ENCODE measurements at places on chromosomes 1 and 21. TPM values are rescaled to one million over a fixed set of nuclear protein-coding genes. Genes with fewer than 3 reads are reported as not detected.

DNA sequence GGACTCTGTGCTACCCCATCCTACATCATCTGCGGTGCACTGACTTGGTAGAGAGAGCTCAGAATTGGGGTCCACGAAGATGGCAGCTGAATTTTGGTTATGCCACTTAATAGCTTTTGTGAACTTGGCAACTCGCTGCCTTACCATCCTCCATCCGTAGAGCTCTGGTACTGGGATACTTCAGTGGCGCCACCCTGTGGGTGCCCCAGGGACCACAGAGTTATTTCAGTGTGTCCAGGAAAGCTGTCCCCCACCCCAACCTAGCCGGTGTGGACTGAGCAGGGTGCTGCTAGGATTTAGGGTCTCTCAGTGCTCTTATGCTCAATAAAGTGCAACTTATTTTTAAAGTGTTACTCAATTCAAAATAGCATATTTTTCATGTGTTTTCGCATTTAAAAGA is 9.0 kb upstream of the USF1 start:
- DNase-seq, result no peak

- DNase-seq, result no peak
Measured at GRCh38 chr21:33622253-33622652, 19.3 kb downstream of the CRYZL1 start.

DNA sequence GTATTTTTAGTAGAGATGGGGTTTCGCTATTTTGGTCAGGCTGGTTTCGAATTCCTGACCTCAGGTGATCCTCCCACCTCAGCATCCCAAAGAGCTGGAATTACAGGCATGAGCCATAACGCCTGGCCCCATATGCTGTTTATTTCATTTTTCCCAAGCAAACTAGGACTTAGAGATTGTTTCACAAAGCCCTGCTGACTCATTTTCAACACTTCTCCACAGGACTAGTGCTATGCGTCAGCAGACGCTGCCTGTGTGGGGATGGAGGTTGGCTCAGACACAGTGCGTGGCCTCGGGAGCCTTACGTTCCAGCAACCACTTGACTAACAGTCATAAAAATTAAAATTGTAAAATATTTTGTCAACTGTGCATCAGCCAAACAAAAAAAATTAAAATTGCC is 22.7 kb downstream of the PKNOX1 start:
- no peak for DNase-seq

- no peak for DNase-seq
Measured at GRCh38 chr1:81682490-81682889, 118.2 kb upstream of the ADGRL2 start.

DNA sequence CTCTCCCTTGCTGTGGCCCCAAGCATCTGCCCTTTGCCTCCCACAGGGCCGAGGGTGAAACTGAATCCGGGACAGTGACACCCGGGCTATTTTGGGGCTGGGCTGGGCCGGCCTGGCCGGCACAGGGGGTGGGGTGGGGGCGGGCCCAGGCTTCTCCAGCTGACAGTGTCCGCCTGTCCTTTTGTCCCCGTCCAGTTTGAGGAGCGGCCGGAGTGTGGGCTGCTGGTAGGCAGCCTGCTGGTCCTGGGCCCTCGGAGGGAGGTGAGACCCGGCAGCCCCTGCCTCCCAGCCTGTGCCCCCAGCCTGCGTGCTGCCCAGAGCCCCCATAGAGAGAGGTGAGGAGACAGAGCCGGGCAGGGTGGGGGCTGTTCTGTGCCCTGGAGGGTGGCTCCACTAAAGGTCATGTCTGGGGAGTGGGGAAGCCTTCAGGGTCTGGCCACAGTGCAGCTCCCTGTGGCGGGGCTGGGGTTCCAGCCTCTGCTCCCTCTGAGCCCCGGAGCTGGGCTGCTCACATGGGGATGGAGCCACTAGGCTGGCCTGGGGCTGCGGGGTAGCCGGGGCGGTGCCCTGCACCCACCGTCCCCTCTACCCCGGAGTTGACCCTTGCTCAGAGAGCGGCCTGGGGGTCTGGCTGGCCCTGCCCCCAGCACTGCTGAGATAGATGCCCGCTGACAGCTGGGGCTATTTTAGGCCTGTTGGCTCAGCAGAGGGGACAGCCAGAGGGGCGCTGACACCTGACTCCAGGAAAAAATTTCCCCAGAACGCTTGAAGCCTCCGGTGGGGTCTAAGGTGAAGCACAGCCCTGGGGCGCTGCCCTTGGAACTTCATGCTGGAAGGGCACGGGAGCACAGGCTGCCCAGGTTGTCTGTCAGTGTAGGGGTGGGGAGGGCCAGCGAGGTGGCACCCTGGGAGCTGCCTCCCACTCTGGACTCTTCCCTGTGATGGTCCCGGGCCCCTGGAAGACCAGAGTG is at the start of gene OBSCN:
Gene OBSCN, plus strand, starts transcription at position 194 of the 971 bp plus-strand sequence. CDS start 3,740 bp downstream, outside the sequence.
- no peak for DNase-seq

DNA sequence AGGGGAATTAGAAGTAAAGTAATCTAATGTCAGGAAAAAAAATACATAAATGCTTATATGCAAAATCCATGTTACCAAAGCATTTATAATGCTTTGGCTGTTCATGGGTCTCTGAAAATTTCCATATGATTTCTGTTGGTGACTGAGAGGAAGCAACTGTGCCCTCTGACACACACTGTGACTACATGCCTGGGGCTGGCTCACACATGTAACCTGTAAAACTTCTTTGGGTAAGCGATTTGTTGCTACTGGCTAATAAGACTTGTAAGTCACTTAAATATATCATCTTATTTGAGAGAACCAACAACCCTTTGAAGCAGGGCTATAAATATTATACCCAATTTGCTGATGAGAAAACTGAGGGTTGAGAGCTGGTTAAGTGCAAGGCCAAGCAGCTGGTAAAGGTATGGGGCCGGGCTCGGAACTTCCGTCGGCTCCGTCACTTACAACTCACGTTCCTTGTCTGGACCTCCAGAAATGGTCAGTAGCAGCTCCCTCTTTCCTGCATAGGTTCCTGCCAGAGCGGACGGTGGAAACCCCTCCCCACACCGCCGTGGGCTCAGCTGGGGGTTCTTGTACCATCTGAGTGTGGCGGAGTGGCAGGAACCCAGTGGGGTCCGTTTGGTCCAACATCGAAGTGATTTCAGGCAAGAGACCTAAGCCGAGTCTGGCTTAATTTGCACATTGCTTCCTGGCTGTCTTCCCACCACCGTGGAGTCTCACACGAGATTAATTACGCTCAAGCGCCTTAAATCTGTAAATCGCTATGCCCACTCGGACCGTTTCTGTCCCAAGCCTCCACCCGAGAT is 714 bp downstream of the DFFA start:
- DNase-seq, result no peak

DNA sequence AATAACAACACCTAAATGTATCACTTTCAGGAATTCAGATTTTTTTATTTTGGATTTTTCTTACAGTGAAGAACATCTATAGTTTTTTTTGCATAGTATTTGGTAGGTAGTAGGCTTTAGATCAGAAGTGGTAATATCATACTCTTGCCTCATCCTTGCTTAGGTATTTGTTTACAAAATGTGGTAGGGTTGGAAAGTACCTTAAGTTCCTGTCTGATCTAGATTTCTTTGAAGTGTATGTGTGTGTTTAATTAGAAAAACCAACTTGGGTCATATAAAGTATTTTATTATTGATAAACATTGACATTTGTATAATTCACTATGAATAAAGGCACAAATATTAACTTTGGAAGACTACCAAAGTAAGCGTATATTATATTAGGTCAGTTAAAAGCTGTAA is 85.3 kb upstream of the GPR88 start:
- DNase-seq, result no peak

The GUCA2A gene
- total RNA-seq, result not detected
